Fibroblast of mammary gland (primary cell): ENCODE measurements at places on chromosomes 2 and 18.

DNA sequence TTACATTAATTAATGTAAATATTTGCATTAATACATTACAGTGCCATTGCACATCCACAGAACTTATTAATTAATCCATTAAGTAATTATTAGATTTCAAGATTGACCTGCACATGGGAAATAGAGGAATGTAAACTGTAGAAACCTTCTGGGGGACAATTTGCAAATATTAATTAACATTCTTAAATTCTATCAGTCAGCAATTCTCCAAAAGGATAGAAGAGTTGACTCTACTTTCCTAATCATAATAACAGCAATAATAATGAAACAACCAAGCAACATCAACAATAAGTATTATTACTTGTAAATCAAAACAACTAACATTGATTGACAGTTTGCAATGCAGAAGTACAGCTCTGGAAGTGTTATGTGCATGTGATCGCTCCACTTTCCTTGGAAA lies 281.6 kb upstream of the CRIM1 start:
- DNase-seq, result no peak

DNA sequence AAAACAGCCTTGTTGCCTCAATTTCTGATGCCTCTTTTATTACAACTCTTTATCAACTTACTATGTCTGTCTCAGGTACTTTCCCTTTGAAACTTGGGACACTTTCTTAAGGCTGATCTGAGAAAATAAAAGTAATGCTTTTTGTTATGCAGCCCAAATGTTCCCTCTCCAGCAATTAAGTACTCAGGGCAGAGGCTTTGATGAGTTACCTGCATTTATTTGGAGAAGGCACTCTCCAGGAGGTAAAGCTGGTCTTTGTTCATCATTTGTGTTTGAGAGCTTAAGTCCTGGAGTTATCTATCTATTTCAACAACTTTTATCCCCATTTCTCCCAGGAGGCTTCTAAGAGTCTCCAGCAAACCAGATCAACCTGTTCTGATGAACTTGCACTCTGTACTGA lies 259.2 kb downstream of the ASXL3 start:
- DNase-seq, result no peak

DNA sequence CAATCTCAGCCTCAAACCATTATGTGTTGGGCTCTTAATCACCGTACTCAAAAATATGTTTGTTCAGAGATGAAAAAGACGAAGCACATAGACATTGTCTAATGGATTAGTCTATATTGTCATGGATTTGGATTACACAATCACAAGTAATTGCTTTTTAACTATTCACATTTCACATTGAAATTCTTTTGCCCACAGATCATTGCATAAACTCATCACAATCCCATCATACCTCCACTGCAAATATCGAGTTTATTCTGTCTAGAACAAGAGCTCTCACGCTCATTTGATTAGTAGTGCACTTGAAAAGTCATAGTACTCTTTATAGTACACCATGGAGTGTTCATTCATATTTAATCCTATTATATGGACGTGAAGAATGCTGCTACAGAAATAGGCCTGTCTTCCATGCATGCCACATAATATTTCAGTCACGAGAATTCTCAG lies 97.9 kb upstream of the SOX11 start:
- no peak for DNase-seq

- DNase-seq, result no peak
Measured at GRCh38 chr2:37625796-37626571, 45.5 kb downstream of the CDC42EP3 start.

- no peak for DNase-seq
Measured at GRCh38 chr2:226336283-226336682, 463.3 kb downstream of the IRS1 start.

- DNase-seq, result no peak
Measured at GRCh38 chr2:210544831-210545230, 11.6 kb upstream of the CPS1 start.

DNA sequence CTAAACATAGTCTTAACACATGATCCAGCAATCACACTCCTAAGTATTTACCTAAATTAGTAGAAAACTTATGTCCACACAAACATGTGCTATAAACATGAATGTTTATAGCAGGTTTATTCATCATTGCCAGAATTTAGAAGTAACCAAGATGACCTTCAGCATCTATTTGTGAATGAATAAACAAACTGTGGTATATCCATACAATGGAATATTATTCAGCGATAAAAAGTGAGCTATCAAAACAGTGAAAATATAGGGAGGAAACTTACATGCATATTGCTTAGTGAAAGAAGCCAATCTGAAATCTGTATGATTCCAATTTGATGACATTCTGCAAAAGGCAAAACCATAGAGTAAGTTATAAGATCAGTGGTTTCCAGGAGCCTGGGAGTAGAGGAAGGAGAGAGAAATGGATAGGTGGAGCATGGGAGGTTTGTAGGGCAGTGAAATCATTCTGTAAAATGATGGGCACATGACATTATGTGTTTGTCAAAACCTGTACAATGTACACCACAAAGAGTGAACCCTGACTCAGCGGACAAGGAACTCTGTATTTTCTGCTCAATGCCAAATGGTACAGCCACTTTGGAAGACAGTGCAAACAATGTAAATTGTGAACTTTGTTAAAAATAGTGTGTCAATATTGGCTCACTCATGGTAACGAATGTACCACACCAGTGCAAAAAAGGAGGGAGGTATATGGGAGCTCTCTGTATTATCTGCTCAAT lies 61.9 kb upstream of the IGFBP2 start:
- DNase-seq, result no peak

- no peak for DNase-seq
Measured at GRCh38 chr2:129793431-129793902, 186.0 kb upstream of the RAB6C start.

DNA sequence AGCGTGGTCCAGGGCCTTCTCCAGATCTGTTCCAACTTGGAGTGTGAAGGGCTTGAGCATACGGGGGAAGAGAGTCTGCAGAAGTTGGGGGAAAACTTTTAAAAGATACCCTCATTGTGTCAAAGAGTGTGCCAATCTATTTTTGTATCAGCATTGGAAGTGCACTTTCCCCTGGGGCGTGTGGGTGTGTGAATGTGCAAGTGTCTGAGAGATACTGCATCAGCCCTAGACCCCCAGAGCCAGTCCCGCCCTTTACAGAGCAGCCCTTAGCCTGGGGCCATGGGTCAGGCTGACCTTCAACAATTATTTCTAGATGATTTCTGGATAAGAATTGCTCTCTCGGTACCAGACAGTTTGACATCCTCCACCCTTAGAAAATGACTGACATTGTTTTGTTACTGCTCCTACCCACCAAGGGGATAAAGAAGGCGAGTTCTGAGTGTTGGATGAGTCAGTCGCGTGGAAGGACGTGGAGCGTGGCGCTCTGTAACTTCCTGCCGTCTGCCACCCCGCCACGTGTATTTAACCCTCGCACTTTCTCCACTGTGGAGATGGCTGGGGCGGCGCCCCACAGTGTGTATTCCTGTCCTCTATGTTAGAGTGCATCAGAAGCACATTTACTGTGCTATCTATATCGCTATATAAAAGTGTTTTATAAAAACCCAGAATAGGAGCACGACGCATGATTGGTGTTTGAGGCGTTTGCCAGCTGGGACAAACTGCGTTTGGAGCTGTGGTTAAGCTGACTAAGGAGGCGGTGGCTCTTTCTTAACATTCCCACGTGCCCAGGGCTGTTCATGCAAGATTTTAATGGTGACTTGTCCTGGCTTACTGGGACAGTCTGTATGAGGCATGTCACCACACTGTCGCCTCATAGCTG lies 122.6 kb downstream of the CABLES1 start:
- DNase-seq, result peak; percentile 82

DNA sequence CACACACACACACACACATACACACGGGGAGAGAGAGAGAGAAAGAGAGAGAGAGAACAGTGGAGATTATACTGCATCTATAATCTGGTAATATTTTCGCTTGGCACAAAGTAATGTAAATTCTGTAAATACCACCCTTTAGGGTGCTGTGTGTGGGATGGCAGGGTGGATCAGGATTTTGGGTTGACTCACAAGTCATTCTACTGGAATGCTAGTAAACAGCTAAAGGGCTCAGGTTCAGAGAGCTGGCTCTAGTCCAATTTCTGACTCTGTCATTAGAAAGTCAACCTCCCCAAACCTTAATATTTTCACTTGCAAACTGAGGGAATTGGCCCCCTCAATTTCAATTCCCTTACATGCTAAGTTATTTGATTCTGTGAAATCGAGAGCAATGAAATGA lies 308.3 kb downstream of the TSN start:
- DNase-seq, result peak; percentile 5

- DNase-seq, result no peak
Measured at GRCh38 chr2:169082995-169083394, 13.6 kb downstream of the DHRS9 start.

DNA sequence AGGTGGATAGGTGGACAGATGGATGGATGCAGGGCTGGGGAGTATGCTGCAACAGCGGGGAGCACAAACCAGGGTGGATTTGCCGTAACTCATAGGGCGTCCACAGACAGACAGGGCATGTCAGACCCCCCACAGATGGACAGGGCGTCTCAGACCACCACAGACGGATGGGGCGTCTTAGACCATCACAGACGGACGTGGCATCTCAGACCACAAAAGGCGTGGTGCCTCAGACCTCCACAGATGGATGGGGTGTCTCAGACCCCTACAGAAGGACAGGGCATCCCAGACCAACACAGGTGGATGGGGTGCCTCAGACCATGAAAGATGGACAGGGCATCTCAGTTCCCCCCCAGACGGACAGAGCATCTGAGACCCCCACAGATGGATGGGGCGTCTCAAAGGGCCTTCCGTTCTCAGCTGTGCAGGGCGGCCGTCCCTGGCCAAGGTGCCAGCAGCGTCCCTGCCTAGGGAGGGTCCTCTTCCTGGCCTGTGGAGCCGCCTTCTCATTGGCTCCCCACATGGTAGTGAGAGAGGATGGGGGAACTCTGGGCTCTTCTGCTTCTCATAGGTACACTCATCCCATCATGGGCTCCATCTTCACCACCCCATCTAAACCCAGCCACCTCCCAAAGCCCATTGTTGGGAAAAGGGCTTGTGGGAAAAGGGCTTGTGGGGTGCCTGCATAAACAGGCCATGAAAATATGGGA lies 2.1 kb downstream of the ANKMY1 start:
- DNase-seq, result no peak

GRCh38 chr18:78323453-78324197 lies 656.0 kb upstream of the SALL3 start:
- DNase-seq, result no peak

DNA sequence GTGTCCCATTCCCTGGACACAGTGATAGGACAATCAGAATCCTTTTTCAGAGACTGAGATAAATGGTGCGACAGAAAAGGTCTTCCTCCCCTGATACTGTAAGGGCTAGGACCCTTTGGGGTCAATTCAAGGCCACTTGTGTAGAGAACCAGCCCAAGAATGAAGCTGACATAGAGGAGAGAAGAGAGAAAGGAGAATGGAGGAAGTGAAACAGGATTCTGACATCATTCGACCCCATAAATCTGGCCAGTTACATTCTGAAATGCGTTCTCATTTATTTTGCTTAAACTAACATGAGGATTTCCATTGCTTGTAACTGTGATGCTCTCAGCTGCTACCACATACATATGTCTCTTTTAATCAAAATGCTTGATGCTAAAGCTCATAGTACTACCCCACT lies 148.1 kb downstream of the TMEM163 start:
- no peak for DNase-seq

GRCh38 chr2:173797586-173798263 lies 167.4 kb downstream of the SP3 start:
- no peak for DNase-seq

- DNase-seq, result no peak
Measured at GRCh38 chr2:180411661-180412060, 404.6 kb upstream of the CWC22 start.

DNA sequence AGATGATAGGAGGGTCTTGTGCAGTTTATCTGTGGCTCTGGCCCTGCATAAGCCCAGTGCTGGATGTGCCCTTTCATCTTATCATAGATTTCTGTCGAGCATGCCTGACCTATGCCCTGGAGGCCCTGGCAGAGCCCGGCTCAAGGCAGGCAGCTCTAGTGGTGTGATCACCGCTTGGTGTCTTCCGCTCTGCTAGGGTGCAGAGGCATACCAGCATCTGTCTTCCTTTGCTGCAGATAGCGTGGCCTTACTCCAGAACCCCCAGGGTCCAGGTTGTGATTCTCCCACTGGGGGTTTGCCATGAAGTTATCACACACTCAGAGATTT lies 13.7 kb upstream of the TRAF3IP1 start:
- no peak for DNase-seq
